ENCODE measurements at places on chromosomes 6 and 20. TPM values are rescaled to one million over a fixed set of nuclear protein-coding genes. Genes with fewer than 3 reads are reported as not detected.

Gene LY6G6F
- total RNA-seq = not detected

DNA sequence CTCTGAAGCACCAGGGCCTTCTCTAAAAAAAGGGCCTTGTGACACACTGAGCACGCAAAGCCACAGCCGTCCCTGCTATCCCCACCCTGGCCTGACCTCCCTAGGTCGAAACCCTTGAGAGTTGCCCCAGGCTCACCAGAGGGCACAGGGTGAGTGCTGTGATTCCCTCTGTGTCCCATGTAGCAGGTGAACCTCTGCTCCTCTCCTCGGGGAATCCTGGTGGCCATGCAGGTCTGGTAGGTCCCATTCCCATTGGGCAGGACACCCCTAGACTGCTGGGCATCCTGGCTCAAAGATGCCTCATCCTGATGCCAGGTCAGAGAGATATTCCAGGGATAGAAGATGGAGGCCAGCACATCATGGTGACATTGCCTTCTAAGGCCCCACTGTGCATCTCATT is 20.9 kb downstream of the HLA-F start:
- H3K27ac ChIP-seq = no peak overlapping the region
- no peaks in the 10 kb centered on the region for H3K36me3 ChIP-seq
- H3K4me3 ChIP-seq = no peak overlapping the region
- no peak for DNase-seq
- H3K27me3 ChIP-seq = no peaks in the 10 kb centered on the region
- H3K4me1 ChIP-seq = no peaks in the 10 kb centered on the region

Gene BPIFB4
- not detected for total RNA-seq

Gene TPBG
- total RNA-seq = not detected

Gene GLP1R
- not detected for total RNA-seq

DNA sequence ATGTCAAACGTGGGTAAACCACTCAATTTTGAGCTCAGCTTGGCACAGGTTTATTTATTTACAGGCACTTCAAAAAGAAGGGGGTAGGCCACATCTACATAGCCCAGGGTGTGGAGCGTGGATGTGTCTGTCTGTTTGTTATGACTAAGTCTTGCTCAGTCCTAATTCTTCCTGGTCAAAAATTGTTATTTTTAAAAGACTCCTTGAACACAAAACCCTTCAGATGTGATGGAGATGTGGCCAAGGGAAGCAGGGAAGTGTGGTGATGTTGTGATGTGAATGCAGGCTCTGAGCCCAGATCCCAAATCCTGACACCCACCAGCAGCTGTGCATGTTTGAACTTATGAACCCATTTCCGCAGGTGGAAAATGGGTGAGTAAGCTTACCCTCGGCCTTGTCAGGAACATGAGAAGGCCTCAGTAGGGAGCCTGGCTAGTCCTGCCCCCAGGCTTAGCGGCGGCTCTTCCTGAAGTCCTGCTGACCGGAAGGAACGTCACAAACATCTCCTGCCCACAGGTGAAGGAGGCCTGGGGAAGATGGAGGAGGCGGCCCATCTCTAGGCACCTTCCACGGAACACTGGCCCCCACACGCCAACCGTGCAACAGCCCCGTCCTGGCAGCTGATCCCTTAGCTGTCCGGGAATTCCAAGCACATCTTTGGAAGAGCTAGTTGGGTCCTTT is 119.7 kb downstream of the MYLK4 start:
- no peaks in the 10 kb centered on the region for H3K4me1 ChIP-seq
- H3K27ac ChIP-seq = no peak overlapping the region
- no peak for DNase-seq
- H3K36me3 ChIP-seq = no peaks in the 10 kb centered on the region
- H3K4me3 ChIP-seq = no peak overlapping the region

GRCh38 chr6:143676437-143677045 is 1.2 kb upstream of the PHACTR2 start:
- no peaks in the 10 kb centered on the region for H3K4me1 ChIP-seq
- no peaks in the 10 kb centered on the region for H3K36me3 ChIP-seq
- H3K27me3 ChIP-seq = no peaks in the 10 kb centered on the region
- no peak overlapping the region for H3K27ac ChIP-seq
- no peak overlapping the region for H3K4me3 ChIP-seq

Gene PPP1R3G
- not detected for total RNA-seq

GRCh38 chr6:95923518-95923917 is 92.3 kb upstream of the FUT9 start:
- no peaks in the 10 kb centered on the region for H3K27me3 ChIP-seq
- no peak overlapping the region for H3K4me3 ChIP-seq
- DNase-seq = peak; percentile 65
- no peak overlapping the region for H3K27ac ChIP-seq
- H3K4me1 ChIP-seq = no peaks in the 10 kb centered on the region
- no peaks in the 10 kb centered on the region for H3K36me3 ChIP-seq

DNA sequence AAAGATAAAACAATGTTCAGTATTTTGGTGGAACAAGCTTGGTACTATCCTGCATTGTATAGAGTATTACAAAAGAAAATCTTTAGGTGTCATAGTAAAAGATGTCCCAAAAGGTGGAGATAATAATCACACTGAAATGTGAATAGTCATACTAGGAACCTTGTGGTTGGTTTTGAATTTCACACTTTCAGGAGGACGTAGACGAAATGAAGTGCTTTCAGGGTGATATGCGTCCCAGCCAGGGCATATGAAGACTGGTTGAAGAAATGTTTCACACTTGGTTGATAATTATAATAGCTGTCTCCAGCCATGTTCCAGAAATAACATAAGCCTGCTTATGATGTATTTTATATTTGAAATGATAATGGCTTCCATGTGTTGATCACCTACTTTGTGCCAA is 60.4 kb downstream of the SCAND1 start:
- no peaks in the 10 kb centered on the region for H3K36me3 ChIP-seq
- H3K27ac ChIP-seq = no peak overlapping the region
- no peaks in the 10 kb centered on the region for H3K27me3 ChIP-seq
- no peaks in the 10 kb centered on the region for H3K4me1 ChIP-seq
- no peak overlapping the region for H3K4me3 ChIP-seq

Gene GNRH2
- total RNA-seq = 0.52 TPM

DNA sequence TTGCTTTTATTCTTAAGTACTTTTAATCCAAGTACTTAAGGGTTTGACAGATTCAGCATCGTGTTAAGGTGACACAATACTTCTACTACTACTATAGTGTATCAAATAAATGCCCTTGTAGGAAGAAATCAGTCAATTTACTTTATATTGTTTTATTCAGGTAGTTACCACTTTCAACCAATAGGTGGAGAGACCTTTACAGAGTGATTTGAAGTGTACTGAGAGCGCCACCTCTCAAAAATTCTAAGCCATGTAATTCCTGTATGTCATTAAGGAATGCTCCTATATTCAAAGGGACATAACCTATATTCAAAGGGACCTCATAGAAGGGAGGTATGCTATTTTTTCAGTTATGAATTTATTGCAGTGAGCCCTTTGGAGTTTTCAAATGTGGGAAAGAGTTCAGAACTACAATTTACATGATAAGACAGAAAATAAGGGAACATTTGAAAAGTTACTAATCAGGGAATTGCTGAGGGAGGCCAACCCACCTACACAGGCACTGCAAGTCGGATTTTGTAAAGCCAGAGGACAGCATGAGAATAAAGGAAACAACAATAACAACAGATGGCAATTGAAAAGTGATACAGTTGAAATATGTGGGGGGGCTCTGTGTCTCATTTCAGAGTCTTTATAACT is 955.6 kb downstream of the TBC1D32 start:
- H3K4me3 ChIP-seq = no peak overlapping the region
- H3K27ac ChIP-seq = no peak overlapping the region
- no peaks in the 10 kb centered on the region for H3K4me1 ChIP-seq
- H3K36me3 ChIP-seq = no peaks in the 10 kb centered on the region
- DNase-seq = peak; percentile 80

GRCh38 chr20:19943061-19943521 is 74.1 kb upstream of the NAA20 start:
- no peak overlapping the region for H3K4me3 ChIP-seq
- H3K4me1 ChIP-seq = no peaks in the 10 kb centered on the region
- H3K36me3 ChIP-seq = no peaks in the 10 kb centered on the region
- H3K27me3 ChIP-seq = no peaks in the 10 kb centered on the region

Gene RCAN2
- total RNA-seq = 4.7 TPM

Gene DUSP15
- not detected for total RNA-seq

Gene KHDRBS2
- total RNA-seq = 40.1 TPM

DNA sequence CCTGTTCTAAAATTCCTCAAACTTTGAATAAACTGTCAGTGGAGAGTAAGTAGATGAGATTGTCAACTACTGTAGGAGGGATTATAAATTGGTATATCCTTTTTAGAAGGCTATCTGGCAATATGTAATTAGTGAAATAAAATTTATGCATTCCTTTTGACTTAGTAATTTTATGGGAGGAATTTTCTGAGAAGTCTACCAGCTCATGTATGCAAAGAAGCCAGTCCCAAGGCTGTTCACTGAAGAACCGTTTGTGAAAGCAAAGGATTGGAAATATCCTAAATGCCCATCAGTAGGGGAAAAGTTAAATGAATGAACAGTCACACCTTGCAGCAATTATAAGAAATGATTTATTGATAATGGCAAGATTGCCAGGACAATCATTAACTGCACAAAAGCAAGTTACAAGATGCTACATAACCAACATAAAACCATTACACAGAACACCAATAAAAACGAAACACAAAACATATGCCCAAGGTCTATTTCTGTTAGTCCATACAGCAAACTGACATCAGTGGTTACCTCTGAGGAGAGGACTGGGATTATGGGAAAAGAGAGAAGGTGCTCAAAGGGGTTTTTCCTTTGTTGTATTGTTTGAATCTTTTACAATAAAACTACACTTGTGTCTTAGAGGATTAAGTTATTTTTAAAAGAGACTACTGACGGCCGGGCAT is 4.6 kb upstream of the DSTN start:
- no peaks in the 10 kb centered on the region for H3K36me3 ChIP-seq
- no peak overlapping the region for H3K4me3 ChIP-seq
- H3K27me3 ChIP-seq = no peaks in the 10 kb centered on the region
- no peak for DNase-seq
- no peak overlapping the region for H3K27ac ChIP-seq
- H3K4me1 ChIP-seq = peaks cover 3% of the 10 kb centered on the region

DNA sequence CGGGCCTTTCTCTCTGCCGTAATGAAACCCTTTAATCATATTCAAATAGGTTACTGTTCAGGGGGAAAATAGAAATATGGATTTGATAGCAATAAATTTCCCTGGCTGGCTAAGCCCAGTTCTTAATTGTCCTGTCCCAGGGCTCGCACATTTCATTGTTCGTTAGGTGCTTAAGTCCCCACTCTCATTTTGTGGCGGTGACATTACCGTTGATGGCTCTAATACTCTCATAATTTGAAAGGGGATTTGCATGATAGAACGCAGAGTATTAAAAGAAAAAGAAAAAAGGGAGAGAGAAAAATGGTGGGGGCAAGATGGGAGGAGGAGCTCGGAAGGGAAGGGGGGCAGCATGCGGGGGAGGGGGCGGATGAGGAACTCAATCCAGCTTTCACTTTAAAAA is 79.1 kb upstream of the FOXP4 start:
- H3K36me3 ChIP-seq = no peaks in the 10 kb centered on the region
- no peak overlapping the region for H3K4me3 ChIP-seq

DNA sequence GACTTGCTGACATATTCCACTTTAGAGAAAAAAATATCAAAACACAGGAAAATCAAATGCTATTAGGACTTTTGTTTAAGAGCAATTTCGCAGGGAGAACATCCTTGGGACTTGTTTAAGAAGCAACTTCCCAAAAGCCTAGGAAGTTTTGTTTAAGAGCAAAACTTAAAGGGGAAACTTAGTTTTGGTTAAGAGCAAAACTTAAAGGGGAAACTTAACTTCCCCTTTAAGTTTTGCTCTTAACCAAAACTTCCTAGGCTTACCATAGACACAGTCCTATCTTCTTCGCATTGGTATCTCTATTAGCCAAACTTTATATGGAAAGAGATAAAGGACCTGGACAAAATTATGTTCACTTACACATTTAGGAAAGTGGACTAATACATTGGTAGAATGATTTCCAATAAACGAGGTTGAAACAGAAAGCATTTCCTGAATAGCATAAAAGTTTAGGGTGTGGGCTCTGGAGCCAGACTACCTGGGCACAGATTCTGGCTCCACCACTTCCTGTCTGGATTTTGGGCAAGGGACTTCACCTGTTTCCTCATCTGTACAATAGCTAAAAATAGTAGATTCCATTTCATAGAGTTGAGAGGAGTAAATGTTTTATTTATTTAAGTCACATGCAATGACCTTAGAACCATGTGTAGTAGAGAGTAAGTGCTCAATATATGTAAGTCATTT is 15.7 kb downstream of the PAQR8 start:
- no peak overlapping the region for H3K4me3 ChIP-seq
- H3K36me3 ChIP-seq = no peaks in the 10 kb centered on the region
- no peak for DNase-seq

GRCh38 chr20:22241609-22242008 is 342.8 kb downstream of the FOXA2 start:
- no peaks in the 10 kb centered on the region for H3K27me3 ChIP-seq
- no peaks in the 10 kb centered on the region for H3K36me3 ChIP-seq
- no peak overlapping the region for H3K27ac ChIP-seq

DNA sequence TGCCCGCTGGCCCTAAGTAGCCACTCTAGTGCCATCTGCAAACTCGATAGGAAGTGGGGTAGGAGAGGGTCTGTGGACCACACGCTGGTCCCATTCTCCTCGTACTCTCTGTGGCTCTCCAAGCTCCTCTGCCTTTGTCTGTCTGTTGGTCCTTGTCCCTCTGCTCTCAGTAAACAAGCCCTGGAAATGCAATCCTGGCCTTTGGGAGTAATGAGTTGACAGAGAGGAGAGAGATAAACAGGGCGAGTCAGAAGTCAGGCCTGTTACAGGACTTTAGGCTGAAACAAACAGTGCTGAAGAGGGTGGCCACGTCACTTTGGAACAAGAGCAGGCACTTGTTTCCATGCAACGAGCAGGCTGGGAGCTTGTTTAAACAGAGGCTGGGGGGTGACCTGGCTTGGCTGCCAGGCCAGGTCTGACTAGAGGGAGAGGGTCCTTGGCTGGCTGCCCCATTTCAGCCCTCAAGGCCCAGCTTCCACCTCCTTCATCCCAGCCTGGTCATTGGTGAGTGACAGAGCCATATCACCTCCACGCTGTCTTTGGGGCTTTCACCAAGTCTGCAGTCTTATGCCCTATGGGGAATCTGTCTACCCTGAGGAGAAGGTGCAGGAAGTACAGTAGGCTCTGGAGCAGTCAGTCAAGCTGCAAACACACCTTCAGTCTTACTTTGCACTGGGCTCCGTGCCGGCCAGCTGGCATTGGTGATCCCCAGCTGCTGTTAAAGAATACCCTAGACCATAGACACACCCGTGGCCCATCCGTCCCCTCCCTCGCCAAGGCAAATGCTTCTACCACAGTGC is 22.6 kb downstream of the FOXP4 start:
- no peak for DNase-seq
- H3K36me3 ChIP-seq = no peaks in the 10 kb centered on the region
- no peaks in the 10 kb centered on the region for H3K27me3 ChIP-seq
- no peak overlapping the region for H3K27ac ChIP-seq
- no peak overlapping the region for H3K4me3 ChIP-seq
